Central memory CD8-positive, alpha-beta T cell (primary cell): ENCODE measurements at places on chromosomes 13 and 19.

DNA sequence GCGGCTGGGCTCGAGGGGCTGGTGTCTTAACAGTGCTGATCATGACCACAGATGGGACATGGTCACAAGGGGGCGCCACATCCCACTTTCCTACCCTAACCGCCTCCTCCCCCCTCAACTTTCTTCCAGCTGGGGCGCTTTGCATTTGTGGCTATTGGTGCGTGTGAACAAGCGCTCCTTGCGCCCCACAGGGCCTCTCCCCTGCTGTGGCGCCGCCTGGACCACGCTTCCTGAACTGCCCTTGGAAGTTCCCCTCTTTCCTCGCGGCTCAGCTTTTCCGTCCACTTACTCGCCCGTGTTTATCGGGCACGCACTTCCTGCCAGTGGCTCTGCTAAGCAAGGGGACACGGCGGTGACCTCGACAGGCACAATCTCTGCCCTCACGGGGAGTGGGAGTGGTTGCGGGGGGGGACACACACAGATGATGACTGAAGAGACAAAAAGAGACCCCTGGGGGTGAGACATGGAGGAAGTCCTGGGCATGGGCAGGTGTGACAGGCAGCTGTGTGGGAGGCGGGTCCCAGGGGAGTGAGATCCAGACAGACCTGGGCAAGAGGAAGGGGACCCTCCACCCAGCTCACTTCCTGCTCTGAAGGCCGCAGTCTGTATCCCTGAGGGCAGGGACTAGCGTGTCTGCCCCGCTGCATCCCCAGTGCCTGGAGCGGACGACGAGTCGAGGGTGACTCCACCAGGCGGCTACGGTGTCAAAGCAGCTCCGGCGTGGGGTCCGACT, 40.3 kb downstream of the ZNF787 start:
- H3K4me1 ChIP-seq, result peaks cover 11% of the 10 kb centered on the region
- H3K27ac ChIP-seq, result peak overlapping the region; percentile 6
- peaks cover 11% of the 10 kb centered on the region for H3K27me3 ChIP-seq
- peak; percentile 55 for DNase-seq
- H3K4me3 ChIP-seq, result peak overlapping the region; percentile 72

DNA sequence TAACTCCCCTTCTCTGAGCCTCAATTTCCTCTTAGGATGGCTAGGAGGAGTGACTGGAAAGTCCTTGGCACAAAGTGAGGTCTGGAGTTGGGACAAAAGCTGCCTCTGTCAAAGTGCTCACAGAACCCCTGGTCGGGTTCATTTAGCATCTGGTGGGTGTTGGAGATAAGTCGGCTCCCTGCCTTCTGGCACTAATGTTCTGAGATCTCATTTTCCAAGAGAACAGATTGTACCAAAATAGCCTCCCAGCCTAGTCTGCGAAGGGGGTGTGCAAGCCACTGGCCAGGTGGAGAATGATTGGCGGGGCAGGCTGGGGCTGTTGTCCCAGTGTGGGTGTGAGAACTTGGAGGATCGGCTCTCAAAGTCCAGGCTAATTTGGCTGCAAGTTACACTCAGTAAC, 20.7 kb upstream of the NWD1 start:
- DNase-seq, result no peak
- H3K4me3 ChIP-seq, result no peak overlapping the region
- no peaks in the 10 kb centered on the region for H3K4me1 ChIP-seq
- H3K36me3 ChIP-seq, result no peaks in the 10 kb centered on the region
- H3K27ac ChIP-seq, result no peak overlapping the region
- no peaks in the 10 kb centered on the region for H3K27me3 ChIP-seq

DNA sequence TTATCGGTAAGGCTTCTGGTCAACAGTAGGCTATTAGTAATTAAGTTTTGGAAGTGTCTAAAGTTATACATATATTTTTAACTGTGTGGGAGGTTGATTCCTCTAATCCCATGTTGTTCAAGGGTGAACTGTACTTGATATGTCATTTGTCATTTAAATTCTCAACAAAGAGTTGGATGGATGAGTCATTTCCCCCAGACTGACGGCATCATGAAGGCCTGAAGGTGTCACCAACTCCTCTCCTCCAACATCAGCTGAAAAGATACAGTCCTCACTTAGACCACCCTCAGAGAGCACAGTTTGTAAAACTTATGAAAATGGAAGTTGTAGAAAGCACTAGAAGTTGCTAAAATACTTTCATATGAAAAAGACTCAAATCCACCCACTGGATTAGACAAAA, 48.8 kb downstream of the DCLK1 start:
- no peaks in the 10 kb centered on the region for H3K27me3 ChIP-seq
- H3K27ac ChIP-seq, result no peak overlapping the region
- no peaks in the 10 kb centered on the region for H3K4me1 ChIP-seq
- DNase-seq, result no peak
- H3K4me3 ChIP-seq, result no peak overlapping the region
- peaks cover 2% of the 10 kb centered on the region for H3K36me3 ChIP-seq

DNA sequence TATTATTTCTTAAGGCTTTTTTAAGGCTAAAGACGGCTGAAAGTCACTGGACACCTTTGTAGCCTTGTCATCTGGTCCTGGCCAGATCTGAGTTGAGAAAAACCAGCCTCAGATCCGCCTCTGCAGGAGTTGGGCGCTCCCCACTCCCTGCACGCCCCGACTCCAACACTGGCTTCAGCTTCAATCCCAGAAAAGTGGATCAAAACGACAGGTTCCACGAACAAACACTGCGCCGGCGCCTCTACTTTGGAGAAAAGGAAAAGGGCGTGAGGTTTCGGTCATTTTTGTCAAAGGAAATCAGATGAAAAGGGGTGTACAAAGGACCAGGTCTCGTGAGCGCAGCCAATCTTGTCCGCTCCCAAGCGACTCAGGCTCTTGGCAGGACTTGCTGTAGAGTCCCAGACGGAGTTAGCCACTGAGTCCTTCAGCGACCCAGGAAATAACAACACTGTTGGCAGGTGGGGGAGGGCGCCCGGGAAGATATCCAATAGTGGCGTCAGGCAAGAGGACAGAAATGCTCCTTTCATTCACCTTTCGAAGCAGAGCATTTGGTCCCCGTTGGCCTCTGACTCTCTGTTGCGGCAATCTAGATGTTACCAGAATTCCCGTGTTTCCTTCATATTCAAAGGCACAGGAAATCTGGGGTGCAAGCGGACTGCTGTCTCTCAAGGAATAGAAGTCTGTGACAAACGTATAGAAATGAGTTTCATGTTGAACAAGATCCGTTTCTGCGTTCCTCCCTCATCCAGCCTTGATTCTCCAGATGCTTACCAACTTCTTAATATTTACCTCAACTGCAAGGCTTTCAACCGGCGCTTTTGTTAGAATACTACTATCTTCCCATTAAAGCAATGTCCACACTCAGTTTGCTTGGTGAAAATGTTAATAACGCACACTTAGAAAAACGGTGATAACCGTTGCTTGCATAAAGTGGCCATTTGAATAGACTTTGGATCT, 1.8 kb upstream of the CCNA1 start:
- no peaks in the 10 kb centered on the region for H3K36me3 ChIP-seq
- peaks cover 45% of the 10 kb centered on the region for H3K27me3 ChIP-seq
- no peak overlapping the region for H3K27ac ChIP-seq
- H3K4me3 ChIP-seq, result no peak overlapping the region
- DNase-seq, result no peak
- H3K4me1 ChIP-seq, result no peaks in the 10 kb centered on the region

DNA sequence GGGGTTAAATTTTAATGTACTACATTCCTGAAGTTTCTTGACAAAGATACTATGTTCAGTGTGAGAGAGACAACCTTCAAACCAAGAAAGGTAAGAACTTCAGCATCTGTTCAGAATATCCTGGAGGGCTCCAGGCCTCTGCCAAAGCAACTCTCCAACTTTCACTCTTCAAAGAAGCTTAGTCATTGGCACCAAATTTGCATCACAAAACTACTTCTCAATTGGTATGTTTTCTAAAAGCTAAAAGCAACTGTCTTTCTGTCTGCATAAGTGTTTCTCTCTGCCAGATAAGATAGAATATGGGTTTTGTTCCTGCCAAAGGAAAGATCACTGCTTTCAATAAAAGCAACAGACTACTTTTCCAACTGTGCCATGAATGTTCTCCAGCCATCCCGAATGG, 187.4 kb downstream of the SUCLA2 start:
- H3K27ac ChIP-seq, result no peak overlapping the region
- H3K27me3 ChIP-seq, result no peaks in the 10 kb centered on the region
- no peaks in the 10 kb centered on the region for H3K4me1 ChIP-seq
- H3K4me3 ChIP-seq, result no peak overlapping the region
- no peak for DNase-seq

GRCh38 chr13:61685682-61686012, 270.0 kb upstream of the PCDH20 start:
- no peaks in the 10 kb centered on the region for H3K4me1 ChIP-seq
- H3K4me3 ChIP-seq, result no peak overlapping the region
- H3K27ac ChIP-seq, result no peak overlapping the region
- H3K36me3 ChIP-seq, result no peaks in the 10 kb centered on the region

DNA sequence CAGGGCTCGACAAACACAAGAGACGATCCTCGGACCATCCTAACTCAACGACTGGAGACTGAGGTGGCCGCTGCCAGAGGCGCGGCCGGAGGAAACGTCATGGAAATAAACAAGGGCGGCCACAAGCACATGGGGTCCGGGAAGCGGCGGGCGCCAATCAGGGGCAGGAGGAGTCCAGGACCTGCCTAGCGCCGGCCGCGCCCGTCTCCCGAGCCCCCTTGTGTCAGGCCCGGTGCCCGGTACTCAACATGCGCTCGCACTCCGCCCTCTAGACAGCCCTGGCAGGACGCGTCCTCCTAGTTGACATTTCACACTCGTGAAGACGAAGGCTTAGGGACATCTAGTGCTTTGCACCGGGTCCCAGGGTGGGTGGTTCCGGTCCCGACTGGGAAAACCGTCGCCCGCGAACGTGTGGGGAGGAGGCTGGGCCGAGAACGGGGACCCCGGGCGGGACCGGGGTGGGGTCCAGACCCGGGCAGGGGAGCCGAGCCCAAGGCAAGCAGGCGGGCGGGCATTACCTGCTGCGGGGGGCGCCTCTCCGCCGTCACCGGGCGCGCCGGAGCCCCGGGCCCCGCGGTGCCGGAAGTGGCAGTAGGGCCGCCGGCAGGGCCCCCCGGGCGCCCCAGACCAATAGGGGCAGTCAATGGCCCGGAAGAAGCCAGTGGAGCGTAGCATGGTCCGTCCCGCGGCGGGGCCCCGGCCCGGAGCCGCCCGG, 442 bp downstream of the REXO1 start:
- H3K4me3 ChIP-seq, result peak overlapping the region; percentile 84
- peak overlapping the region; percentile 91 for H3K27ac ChIP-seq
- no peaks in the 10 kb centered on the region for H3K27me3 ChIP-seq
- peaks cover 30% of the 10 kb centered on the region for H3K36me3 ChIP-seq
- no peak for DNase-seq
- H3K4me1 ChIP-seq, result peaks cover 35% of the 10 kb centered on the region
